ENCODE measurements at places on chromosomes 3 and 15.

DNA sequence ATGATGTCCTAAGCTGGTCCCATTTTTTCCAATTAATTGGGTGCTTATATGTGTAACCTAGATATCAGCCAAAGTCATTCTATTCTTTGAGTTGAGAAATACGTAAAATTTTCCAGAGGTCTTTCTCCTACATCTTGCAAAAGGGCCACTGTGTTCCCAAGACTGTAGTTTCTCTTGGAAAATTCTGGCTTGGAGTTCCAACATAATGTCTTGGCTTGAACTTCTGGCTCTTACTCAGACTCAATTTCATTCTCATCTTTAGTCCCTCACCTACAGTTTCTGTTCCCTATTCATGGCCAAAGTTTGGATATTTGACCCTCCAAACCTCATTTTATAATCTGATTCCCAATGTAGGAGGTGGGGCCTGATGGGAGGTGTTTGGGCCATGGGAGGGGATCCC is 201.4 kb upstream of the ARHGEF26 start:
- DNase-seq: no peak

DNA sequence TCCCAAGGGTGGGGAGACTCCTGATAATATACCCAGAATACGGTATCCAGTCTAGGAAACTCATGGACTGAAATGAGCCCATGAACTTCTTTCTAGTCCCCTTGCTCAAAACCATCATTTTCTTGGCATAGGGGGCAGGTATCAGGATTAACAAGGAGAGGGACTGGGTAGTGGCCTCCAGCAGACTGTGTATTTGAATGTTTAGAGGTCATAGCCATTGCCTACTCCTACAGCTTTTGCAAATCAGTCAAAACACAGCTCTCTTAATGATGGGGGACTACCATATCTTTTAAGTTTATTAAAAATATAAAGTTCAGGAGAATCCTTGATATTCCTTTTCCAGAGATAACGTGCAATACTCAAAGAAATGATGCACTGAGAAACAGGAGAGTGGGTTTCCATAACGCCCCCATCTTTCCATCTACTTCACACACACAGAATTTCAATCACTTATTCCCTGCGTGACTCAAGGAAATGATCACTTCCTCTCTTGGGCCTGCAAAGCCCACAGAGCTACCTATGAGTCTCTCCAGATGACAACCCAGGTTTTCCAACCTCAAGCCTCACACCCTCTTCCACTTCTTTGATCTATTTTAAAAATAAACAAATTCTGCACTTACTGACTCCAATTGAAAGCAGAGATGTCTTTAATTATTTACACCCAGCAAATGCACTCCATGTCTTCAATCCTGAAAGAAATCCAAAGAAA is 584.0 kb upstream of the LMCD1 start:
- no peak for DNase-seq

DNA sequence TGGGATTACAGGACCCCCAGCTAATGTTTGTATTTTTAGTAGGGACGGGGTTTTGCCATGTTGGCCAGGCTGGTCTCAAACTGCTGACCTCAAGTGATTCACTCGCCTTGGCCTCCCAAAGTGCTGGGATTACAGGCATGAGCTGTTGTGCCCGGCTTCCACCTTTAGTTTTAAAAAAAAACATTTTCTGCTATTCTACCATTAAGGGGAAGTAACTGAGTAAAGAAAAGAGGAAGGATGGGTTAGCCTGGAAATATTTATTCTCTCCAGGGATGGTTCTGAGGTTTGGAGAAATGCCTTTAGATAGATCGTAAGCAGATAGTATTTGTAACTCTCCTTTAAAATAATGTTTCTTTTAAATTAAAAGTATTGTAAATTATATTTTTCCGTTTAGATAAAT is 3.1 kb downstream of the AP4E1 start:
- DNase-seq: no peak

- peak; percentile 17 for DNase-seq
These were observed 41.6 kb downstream of the NR2C2 start for GRCh38 chr3:14988988-14989394.

DNA sequence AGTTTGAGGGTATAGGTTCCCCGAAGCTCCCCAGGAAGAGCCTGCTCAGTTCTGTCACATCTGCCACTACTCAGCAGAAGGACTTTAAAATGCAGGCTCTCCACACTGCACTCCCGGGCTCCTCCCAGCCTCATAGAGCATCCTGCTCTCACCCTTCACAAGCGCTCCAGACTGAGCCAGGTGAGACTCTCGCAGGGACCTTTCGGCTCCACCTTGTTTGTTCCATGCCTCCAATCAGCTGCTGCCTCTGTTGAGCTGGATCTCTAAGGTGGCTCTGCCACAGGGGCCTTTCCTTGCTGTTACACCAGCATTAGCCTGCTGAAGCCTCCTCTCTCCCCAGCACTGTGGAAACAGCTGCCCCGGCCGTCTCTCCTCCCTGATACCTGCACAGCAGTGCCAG is 56.1 kb downstream of the SLCO3A1 start:
- DNase-seq: no peak

DNA sequence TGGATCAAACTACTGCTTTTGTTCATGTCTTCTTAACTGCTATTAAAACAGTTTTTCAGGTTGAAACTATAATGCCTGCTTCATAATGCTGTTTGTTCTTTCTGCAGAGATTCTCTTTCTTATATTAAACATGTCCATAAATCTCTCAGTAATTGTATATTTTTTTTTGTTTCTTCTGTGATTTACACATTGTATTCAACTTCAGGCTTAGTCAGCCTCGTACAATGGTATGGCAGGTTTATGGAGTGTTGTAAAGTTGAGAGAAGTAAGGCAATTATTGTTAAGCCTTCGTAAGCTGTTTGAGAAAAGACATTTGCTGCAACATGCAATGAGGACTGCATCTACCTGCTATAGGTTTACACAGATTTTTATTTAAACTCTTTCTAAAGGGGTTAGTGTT is 977.1 kb downstream of the DIPK2A start:
- no peak for DNase-seq

DNA sequence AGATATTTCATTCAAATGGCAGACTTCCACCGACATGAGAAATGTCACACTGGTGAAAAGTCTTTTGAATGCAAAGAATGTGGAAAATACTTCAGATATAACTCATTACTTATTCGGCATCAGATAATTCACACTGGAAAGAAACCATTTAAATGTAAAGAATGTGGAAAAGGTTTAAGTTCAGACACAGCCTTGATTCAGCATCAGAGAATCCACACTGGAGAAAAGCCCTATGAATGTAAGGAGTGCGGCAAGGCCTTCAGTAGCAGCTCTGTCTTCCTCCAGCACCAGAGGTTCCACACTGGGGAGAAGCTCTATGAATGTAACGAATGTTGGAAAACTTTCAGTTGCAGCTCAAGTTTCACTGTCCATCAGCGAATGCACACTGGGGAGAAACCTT is 8.6 kb upstream of the ZNF621 start:
- DNase-seq: no peak

- no peak for DNase-seq
These were observed 1229.6 kb upstream of the ALCAM start for GRCh38 chr3:104137116-104137515.

DNA sequence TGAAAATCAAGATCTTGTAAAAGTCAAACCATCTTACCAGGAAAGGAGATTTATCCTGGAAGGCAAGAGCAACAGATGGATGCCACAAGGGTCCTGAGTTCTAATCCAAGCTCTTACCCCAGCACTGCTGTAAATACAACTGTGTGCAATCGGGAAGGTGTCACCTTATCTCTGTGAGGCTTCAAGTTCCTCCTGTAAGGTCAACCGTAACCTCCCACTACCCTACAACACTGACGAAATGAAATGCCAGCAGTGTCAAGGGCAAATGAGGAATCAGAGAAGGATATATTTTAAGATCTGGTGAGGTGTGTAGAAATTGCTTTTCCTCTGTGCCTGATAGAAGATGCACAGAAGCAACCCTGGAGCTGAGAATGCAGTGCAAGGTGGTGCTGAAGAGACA is 207.8 kb downstream of the NTRK3 start:
- DNase-seq: no peak

GRCh38 chr3:8371960-8372463 is 129.6 kb upstream of the LMCD1 start:
- DNase-seq: no peak

DNA sequence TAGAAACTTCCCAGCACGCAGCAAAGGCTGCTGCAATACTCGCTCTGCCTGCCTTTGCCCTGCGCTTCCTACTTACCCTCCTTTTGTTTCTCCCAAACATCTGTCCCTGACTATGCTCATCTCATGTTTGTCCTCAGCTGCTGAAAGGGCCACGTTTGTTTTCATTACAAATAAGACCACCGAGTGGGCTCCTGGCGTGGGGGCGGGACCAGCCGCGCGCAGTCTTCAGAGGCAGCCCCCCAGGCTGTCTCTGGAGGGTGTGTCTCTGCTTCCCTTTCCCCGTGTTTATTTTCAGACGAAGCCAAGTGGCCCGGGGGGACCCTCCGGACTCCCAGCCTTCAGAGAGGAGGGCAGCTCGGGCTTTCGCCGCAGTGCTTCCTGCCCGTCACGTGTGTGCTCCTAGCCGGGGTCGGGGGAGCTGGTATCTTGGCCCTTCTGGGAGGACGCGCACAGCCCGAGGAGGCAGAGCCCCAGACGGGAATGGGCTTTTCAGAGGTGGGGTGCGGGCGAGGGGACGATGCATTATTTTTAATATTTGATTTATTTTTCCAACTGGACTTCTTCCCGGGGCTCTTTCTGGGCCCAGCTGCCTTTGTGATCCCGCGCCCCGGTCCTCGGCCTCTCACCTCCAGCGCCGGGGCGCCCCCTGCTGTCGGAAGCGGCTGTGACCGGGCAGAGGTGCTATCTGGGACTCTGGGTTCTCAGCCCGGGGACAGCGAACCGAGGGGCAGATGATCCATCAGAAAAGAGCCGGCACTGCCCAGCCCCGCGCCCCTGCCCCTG is 70.0 kb upstream of the CGNL1 start:
- peak; percentile 33 for DNase-seq

DNA sequence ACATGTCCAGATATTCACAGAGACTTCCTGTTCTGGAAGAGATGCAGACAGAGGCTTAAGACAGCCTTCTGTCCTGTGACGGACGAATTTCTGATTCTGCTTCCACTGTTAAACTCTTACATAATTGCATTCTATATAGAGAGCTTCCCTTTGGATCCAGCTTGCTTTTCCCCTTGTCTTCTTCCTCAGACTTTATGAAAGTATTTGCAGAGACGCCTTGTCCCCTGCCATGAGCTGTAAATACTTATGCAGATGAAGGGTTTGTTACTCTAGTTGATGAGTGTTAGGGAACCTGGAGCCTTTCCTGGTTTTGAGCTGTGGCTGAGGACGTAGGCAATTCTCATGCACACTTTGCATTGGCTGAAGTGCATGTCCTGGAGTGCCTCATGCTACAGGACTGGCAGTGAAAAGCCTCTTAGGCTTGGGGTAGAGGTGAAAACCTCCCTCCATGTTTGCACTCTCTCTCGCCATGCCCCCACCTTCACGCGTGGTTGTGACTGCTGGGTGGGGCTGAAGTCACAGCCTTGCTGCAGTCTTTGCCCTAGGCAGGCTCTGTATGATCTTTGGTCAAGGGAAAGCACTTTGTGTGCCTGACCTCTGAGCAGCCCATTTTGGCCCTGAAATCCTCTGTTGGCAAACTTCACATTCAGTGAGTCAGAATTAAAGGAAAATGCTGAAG is 286.6 kb downstream of the PTPRG start:
- no peak for DNase-seq

DNA sequence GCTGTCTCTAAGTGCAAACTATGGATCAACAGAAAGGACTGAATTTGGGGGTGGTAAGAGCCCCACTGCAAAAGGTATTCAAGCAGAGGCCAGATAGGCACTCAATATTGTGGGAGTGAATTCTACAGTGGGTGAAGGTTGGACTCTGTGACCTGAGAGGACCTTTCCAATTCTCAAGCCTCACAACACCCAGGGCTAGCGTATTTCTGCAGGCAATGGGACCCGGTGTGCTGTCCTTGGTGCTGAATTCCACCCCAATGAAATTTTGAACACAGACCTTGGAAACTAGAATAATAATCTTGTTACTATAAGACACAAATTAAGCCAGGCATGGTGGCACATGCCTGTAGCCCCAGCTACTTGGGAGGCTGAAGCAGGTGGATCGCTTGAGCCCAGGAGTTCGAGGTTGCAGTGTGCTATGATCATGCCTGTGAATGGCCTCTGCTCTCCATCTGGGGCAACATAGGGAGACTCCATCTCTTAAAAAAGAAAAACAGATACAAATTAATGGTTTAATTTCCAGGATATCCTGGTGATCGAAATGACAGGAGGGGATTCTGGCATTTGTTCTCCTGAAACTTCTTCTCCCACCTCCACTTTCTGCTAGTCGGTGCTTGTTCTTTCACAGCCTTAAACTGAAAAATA is 135.4 kb downstream of the RAB11A start:
- DNase-seq: peak; percentile 19

DNA sequence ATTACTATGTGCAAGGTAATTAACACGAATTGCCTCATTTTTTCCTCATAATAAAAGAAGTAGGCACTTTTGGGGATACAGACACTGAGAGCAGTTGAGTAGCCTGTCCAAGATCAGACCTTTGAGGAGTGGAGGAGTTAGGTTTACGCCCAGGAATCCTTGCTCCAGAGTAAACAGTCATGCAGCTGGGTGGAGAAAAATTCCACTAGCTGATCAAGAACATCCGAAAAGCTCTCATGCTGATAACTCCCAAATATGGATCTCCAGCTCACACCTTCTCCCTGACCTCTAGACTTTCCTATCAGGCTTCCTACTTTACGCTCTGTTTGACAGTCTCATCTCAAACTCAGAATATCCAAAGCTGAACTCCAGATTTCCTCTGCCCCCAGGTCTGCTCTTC is 53.3 kb downstream of the ST6GAL1 start:
- no peak for DNase-seq

GRCh38 chr15:64426845-64427465 is 33.4 kb upstream of the ZNF609 start:
- peak; percentile 34 for DNase-seq

DNA sequence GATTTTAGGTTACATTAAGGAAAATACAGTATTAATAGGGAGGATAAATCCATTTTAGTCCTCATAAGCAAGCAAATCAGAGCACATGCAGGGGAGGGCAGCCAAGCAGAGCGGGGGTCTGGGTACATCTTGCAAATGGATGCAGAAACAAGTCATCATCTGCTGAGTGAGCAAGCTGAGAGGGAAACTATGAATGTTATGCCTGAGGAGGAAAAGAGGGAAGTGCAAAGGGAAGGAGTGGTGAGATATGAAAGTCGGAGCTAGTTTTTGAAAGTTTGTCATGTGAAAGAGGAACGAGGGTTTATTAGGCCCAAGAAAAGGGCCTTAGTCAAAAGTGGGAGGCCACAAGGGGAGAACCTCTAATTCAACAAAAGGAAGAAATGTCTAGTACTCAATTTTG is 15.4 kb downstream of the PTX3 start:
- no peak for DNase-seq
